HepG2 (cell line): ENCODE measurements at places on chromosomes 4 and X.

DNA sequence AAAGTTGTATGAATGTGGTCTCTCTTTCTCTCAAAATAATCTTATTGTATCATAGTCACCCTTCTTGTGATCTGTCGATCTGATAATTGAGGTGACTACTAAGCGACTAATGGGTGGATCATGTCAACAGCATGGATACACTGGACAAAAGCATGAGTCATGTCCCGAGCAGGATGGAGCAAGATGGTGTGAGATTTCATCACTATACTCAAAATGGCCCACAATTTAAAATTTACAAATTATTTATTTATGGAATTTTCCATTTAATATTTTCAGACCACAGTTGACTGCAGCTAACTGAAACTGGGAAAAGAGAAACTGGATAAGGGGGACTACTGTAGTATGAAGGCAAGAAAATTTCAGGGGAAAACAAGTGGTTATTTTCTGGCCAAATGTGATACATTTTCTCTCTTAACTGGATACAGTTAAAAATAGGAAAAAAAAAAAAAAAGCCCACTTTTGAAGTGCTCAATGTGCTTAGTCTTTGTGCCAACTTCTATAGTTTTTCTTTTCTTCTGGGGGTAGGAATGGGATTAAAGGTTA is 25.3 kb downstream of the FAM241A start:
- no peak overlapping the region for H3K27ac ChIP-seq
- no peaks in the 10 kb centered on the region for H3K36me3 ChIP-seq
- DNase-seq = peak; percentile 43
- no peaks in the 10 kb centered on the region for H3K4me1 ChIP-seq
- H3K27me3 ChIP-seq = no peaks in the 10 kb centered on the region
- H3K4me3 ChIP-seq = no peak overlapping the region

DNA sequence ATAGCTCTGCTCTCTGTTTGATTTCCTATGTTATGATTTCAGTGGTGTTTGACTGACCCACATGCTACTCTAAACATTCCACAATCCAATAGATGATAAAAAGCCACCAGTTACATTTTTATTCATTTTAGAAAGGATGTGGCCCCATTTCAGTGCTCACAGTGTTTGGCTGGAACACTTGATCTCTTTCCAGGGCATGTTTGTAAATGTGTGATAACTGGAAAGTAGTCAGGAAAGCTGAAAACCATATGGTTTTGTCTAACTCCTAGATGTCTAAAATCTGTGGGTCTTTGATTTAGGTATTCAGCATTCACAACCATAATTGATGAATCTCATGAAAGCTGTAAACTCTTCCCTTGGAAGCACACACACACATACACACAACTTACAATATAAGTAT is 904.9 kb upstream of the AGA start:
- no peaks in the 10 kb centered on the region for H3K36me3 ChIP-seq
- no peaks in the 10 kb centered on the region for H3K4me1 ChIP-seq
- DNase-seq = no peak
- H3K27me3 ChIP-seq = no peaks in the 10 kb centered on the region
- H3K27ac ChIP-seq = no peak overlapping the region

DNA sequence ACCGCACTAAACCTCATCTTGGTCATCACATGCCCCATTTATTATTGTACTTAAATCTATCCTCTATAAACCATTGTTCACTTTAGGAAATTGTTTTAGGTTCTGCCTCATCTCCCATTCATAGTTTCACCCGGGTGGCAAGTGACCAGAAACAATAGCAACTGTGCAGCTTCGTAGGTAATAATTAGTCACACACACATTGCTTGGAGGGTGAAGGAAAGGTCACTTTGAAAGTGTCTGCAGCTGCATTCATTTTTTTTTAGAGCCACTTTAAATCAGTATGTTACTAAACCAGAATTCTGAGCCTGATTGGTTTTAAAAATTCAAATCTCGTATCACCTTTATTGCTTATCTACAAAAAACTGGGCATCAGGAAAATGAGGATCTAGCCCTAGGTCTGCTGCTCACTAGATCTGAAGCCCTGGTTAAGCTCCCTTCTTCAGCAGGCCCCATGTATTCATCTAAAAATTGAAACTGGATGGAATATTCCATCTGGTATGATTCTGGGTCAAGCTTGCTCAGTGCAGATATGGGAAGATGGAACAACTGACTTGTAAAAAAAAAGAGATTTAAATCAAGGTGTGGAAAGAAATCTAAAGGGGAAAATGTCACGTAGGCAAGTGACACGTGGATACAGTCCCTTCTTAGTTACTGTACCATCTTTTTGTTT is 62.4 kb downstream of the LIMCH1 start:
- no peaks in the 10 kb centered on the region for H3K4me1 ChIP-seq
- H3K36me3 ChIP-seq = no peaks in the 10 kb centered on the region
- H3K27ac ChIP-seq = no peak overlapping the region
- H3K27me3 ChIP-seq = peaks cover 4% of the 10 kb centered on the region; the same call in 1 of the 3 replicates
- no peak overlapping the region for H3K4me3 ChIP-seq

DNA sequence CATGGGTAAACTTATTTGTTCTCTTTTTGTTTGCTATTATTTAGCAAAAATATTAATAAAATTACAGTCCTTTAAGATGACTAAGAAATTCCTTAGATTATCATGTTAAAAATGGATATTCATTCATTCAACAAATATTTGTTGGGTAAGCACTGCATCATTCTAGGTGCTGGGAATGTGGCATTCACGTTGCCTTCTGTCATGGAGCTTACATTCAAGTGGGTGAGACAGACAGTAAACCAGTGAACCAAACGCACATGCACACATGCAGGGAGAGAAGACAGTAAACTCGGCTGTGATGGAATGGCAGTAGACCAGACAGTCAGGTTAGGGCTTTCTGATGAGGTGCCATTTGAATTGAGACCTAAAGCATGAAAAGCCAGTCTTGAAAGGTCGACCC is 91.8 kb downstream of the STOX2 start:
- H3K27ac ChIP-seq = no peak overlapping the region
- H3K4me1 ChIP-seq = no peaks in the 10 kb centered on the region
- no peak for DNase-seq
- no peak overlapping the region for H3K4me3 ChIP-seq
- no peaks in the 10 kb centered on the region for H3K27me3 ChIP-seq
